Occipital lobe (tissue), 3 donors: ENCODE measurements at places on chromosomes 13 and 19. TPM values are rescaled to one million over a fixed set of nuclear protein-coding genes. Genes with fewer than 3 reads are reported as not detected.

Gene TEX26
- total RNA-seq = 2.3 TPM

Gene PABPC3
- total RNA-seq = not detected

Gene ZNF426
- 23.7 TPM for total RNA-seq

Gene CALR3
- total RNA-seq = not detected

Gene ZSCAN18
- total RNA-seq = 87.0 TPM

Gene TSPAN16
- not detected for total RNA-seq
